ENCODE measurements at places on chromosomes 6 and 20.

- no peak for DNase-seq
Observed at GRCh38 chr20:56911946-56912345, 282.8 kb downstream of the TFAP2C start.

DNA sequence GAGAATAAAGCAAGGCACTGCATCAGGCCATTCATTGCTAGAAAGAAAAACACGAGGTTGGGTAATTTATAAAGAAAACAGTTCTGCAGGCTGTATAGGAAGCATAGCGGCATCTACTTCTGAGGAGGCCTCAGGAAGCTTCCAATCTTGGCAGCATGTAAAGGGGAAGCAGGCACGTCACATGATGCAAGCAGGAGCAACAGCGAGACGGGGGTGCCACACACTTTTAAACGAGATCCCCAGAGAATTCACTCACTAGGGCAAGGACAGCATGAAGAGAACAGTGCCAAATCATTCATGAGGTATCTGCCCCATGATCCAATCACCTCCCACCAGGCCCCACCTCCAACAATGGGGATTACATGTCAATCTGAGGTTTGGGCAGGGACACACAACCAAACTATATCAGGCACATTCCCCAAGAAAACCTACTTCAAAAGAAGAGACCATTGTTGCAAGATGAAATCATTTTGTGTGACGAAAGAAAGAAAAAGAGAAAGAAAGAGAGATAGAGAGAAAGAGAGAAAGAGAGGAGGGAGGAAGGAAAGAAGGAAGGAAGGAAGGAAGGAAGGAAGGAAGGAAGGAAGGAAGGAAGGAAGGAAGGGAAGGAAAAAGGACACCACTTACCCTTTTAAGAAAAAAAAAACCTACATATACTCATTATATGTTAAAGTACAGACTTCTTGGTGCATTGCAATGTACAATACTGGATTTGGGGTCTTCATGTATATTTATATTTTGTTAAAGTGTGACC, 95.9 kb upstream of the PLEKHG1 start:
- DNase-seq: no peak

GRCh38 chr6:104596091-104596490, 263.6 kb downstream of the HACE1 start:
- DNase-seq: no peak

DNA sequence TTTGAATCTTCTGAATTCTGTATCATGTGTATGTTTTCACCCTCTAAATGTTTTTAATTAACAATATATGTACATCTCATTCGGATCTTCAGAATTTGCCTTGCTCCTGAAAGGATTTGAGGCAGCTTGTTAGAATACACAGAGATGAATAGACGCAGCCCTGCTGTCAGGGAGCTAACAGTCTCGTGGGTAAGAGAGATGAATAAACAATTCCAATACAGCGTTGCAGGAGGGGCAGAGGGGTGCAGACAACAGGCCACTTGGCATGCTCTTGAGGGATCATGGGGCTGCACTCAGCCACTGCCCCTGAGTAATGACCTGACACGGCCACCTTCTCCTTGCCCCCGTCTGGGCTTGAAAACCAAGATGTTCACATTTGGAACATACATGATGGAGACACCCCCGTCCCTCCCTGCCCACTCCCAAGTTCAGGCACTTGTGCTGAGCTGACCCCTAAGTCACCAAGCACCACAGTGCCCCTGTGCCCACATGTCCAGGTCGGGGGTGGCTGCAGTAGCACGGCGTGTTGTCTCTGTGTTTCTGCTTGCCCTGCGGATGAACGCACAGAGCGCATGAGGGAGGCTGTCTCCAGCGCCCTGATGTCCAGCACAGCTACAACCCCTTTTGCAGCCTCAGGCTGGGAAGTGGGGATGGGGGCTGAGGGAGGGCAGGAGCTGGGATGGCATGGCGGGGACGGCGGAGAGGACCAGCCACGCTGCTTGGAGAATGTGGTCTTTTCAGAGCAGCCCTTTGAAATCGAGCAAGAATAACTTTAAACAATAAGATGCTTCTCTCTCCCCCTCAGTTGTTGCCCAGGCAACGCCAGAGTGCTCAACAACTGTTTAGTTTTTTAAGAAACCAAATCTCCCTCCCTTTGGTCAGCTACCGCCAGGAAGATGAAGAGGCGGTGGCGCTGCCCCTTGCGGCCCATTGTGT, 33.0 kb upstream of the CDH22 start:
- DNase-seq: no peak

DNA sequence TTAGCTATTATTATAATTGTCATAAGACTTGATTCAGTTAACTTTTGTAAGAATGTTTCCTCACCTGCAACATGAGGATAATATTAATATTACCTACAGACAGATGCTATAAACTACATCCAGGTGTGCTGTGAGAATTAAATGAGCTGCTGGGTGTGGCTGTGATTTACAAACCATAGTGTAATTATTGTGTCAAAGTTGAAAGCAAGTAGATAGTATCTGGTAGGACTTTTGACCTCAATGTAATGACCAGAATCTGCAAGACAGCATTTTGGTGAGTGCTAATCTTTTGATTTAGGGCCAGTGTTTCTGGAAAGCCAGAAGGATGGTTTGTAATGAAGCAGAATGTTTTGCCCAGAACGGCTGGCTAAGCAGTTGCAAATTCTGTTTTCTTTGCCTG, 162.5 kb downstream of the TRMT11 start:
- no peak for DNase-seq

DNA sequence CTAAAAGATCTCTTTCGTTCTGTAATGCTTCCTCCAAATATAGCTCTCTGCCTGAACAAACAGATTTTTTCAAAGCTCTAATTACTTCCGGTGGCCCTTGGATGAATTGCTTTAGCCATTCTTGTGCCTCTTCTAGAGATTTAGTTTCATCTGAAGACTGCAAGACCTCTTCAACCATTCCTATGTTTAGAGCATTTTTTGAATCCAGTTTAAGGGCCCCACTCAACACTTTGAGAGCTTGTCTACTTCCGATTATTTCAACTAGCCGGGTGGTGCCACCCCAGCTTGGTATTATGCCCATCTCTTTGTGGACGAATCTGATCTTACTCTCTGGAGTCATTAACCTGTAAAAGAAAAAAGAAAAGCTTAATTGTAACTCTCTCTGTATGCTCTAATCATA, 23.3 kb downstream of the RNF146 start:
- DNase-seq: no peak

- DNase-seq: peak; percentile 61
Observed at GRCh38 chr6:45664707-45665106, 287.0 kb upstream of the SUPT3H start.

GRCh38 chr6:156779206-156780094, 2.3 kb downstream of the ARID1B start:
- DNase-seq: peak; percentile 33

DNA sequence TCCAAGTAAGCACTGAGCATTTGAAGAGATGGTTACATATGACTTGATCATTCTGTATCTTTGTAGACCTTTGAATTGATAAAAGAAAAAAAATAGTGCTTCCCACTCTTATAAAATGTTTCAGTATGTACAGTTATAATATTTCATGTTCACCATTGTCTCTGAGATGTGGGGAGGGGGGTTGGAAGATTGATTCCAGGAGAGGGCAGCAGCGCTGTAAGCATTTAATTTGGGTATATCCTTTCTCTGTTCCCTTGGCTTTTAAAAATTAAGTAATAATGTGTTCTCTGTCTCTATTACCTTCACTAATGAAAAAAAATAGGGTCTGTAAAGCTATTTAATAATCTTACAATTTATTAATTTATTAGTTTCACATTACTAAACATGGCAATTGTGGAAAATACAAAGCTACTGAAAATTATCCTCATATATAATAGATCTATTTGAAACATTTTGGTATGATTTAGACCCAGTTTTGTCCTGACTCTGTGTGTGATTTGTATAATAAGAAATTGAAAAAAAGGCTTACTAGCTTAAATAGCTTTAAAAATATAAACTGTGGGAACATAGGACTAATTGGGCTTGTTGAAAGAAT, 341.2 kb downstream of the CDKAL1 start:
- peak; percentile 32 for DNase-seq

- DNase-seq: no peak
Observed at GRCh38 chr20:50373674-50374286, 136.4 kb upstream of the PTPN1 start.

- DNase-seq: no peak
Observed at GRCh38 chr20:57481281-57481711, 43.6 kb downstream of the CTCFL start.

- no peak for DNase-seq
Observed at GRCh38 chr6:110430236-110430635, 14.9 kb upstream of the DDO start.

DNA sequence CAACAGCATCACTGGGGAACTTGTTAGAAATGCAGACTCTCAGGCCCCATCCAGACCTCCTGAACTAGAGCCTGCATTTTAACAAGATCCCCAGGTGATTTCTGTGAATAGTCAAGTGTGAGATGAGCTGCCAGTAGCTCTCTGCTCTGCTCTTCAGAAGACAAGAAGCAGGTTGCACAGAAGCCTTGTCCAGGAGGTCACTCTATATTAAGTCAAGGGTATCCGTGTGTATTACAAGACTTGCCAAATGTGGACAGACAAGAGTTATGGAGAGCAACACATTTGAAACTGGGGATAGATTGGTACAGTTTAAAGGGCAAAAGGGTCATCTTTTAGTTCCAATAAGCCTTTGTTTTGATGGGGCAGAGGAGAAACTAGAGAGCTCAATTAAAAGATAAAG, 23.2 kb upstream of the RIN2 start:
- no peak for DNase-seq

DNA sequence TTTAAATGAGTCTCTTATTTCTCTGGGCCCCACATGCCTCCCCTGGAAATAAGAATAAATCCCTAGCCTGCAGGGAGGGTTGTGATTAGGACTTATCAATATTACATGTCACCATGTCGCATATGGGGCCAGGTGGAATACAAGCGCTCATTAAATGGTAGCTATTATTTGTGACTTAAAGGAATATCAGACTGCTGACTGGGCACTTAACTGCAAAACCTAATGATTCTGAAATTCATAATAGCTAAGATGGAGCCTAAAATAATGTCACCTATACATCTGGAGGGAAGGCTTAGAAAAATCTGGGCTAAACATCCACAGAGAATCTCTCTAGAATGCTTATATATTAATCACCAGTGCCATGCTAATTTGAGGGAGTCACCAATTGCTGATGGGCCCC, 106.5 kb downstream of the LRFN2 start:
- no peak for DNase-seq

- peak; percentile 63 for DNase-seq
Observed at GRCh38 chr6:132190097-132190814, 211.0 kb downstream of the MOXD1 start.

DNA sequence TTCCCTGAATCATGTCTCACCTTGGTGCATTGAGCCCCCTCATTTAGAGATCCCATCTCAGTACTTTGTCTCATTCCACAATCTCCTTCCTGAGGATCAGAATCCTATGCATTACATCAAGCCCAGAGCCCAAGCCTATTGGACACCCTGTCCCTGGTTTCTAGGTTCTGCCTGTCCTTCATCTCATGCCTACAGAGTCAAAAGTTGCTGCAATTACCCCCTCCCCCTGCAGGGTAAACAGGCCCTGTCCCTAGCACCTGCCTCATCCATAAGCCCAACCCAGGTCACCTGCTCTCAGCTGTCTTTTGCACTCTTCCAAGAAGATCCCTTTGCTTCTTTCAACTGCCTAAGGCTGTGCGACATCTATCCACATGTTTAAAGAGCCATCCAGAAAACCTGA, 93.9 kb downstream of the SPTLC3 start:
- no peak for DNase-seq

DNA sequence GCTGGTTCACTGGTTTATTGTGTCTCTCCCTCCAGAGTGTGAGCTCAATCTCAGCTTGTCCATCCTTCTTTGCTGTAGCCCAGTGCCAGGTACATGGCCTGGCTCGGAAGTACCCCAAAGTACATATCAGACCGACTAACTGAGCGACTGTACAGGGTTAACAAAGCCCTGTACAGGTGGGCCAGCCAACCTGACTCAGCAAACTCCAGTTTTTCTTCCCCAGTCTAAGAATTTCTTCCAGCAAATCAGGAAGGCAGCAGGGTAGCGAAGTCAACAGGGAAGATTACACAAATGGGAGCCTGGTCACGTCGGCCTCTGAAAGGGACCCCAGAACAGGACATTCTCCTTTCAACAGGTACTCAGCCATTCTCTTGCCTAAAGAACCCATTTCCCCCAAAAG, 31.3 kb downstream of the ZMYND8 start:
- no peak for DNase-seq

All from fibroblast of skin of back (primary cell).